ENCODE measurements at places on chromosomes 5 and 9. TPM values are rescaled to one million over a fixed set of nuclear protein-coding genes. Genes with fewer than 3 reads are reported as not detected.

- H3K27me3 ChIP-seq = no peaks in the 10 kb centered on the region
- H3K4me1 ChIP-seq = peaks cover 13% of the 10 kb centered on the region
Measured at GRCh38 chr5:93407454-93407853, 173.6 kb downstream of the NR2F1-AS1 start.

SPATA31D4 gene
- not detected for total RNA-seq

DNA sequence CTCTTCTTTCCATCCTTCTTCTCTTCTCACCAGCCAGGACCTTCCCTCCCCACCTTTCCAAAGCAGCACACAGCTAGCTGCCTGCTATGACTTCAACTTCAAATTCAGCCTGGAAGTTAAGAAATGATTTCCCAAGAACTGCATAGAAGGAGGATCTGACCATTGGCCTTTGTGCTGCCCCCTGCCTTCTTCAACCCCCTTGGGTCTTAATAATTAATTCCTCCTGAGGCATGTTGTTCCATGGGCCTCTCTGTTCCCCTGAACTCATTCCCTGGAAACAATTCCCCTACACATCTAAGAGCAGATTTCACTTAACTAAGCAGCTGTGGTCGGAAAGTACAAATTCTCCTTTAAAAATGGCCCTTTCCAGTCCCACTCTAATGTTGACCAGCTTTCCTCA lies 62.4 kb downstream of the ADAMTS12 start:
- DNase-seq = no peak
- no peaks in the 10 kb centered on the region for H3K27me3 ChIP-seq
- no peak overlapping the region for H3K27ac ChIP-seq
- H3K4me1 ChIP-seq = no peaks in the 10 kb centered on the region
- no peak overlapping the region for H3K4me3 ChIP-seq
- no peaks in the 10 kb centered on the region for H3K36me3 ChIP-seq

- H3K27me3 ChIP-seq = no peaks in the 10 kb centered on the region
- no peaks in the 10 kb centered on the region for H3K36me3 ChIP-seq
- no peak for DNase-seq
- H3K27ac ChIP-seq = no peak overlapping the region
Measured at GRCh38 chr5:53557386-53557785, 3.1 kb upstream of the NDUFS4 start.

- DNase-seq = peak; percentile 51
- no peak overlapping the region for H3K4me3 ChIP-seq
- no peaks in the 10 kb centered on the region for H3K27me3 ChIP-seq
Measured at GRCh38 chr5:159415301-159415937, 85.1 kb upstream of the IL12B start.

C9 gene
- not detected for total RNA-seq

GRCh38 chr9:93100276-93100636 lies 4.2 kb downstream of the CARD19 start:
- H3K4me1 ChIP-seq = peaks cover 39% of the 10 kb centered on the region
- no peaks in the 10 kb centered on the region for H3K36me3 ChIP-seq
- H3K27me3 ChIP-seq = no peaks in the 10 kb centered on the region
- H3K27ac ChIP-seq = no peak overlapping the region
- DNase-seq = no peak
- no peak overlapping the region for H3K4me3 ChIP-seq

ISL1 gene
- total RNA-seq = 7.7 TPM

GALNT12 gene
- total RNA-seq = 126 TPM

FCN2 gene
- total RNA-seq = not detected

DNA sequence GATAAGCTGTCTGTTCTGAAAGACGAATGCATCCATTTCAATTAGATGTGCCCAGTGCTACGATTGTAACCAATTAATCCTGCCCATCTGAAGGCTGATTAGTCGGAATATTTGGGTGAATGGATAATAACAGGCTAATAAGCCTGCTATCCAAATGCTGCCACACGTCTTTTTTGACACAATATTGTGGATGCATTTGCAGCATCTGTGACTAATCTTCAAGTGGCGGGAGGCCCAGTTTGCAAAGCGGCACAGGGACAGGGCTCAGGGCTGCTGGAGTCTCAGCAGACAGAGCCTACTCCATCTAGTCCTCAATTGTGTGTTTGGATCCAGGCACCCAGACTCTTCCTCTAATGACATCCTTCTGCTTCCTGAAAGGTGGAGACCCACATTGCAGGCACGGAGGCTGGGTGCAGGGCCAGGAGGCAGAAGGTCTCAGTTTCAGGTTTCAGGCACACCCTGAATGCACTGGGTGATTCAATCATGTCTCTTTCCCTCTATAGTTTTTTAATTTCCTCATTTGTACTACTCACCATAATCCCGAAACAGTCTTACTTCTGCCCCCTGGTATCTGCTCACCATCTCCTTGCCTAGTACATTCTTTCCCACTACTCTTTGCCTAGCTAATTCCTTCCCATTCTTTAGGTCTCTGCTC lies 169.6 kb downstream of the ASTN2 start:
- no peaks in the 10 kb centered on the region for H3K36me3 ChIP-seq
- no peak overlapping the region for H3K4me3 ChIP-seq
- DNase-seq = no peak
- H3K27me3 ChIP-seq = no peaks in the 10 kb centered on the region
- no peaks in the 10 kb centered on the region for H3K4me1 ChIP-seq

GRCh38 chr9:110112792-110113191 lies 95.2 kb downstream of the C9orf152 start:
- H3K27ac ChIP-seq = no peak overlapping the region
- peaks cover 22% of the 10 kb centered on the region for H3K4me1 ChIP-seq
- no peaks in the 10 kb centered on the region for H3K27me3 ChIP-seq
- H3K36me3 ChIP-seq = no peaks in the 10 kb centered on the region
- no peak overlapping the region for H3K4me3 ChIP-seq

DNA sequence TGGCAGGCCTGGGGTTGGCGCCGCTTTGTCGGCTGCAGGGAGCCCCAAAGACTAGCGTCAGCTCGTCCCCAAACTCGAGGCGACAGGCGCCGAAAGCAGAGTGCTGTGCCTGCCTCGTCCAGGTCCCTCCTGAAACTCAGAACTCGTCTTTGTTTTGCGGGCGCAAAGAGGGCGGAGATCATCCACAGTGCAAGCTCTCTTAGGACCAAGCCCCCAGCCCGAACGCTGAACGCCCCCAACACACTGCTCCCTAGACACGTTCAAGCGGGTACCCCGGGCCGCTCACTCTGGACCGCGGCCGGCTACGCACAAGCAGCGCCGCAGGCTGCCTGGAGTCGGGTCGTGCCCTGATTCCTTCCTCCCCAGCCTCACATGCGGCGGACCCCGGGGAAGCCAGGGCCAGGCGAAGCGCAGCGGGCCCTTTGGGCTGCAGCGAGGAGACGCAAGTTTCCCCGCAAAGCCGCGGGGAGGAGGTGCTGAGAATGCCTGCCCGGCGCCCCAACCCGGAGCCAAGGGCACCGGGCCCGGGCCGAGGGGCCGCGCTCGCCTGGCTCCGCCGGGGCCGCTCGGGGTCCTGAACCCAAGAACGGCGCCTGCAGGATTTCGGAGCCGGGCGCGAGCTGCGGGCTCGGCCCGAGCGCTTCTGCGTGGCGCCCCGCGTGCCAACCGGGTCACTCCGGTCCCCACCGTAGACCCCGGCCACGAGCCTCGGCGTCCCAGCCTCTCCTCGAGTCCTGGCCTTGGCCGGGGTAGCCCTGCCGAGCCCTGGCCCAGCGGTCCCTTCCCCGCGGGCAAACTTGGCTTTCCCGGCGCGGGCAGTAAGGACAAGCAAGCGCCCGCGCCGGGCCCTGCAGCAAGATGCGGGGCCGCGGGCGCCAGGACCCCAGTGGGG lies 738 bp downstream of the FSTL4 start:
- no peaks in the 10 kb centered on the region for H3K36me3 ChIP-seq
- H3K27ac ChIP-seq = no peak overlapping the region

DNA sequence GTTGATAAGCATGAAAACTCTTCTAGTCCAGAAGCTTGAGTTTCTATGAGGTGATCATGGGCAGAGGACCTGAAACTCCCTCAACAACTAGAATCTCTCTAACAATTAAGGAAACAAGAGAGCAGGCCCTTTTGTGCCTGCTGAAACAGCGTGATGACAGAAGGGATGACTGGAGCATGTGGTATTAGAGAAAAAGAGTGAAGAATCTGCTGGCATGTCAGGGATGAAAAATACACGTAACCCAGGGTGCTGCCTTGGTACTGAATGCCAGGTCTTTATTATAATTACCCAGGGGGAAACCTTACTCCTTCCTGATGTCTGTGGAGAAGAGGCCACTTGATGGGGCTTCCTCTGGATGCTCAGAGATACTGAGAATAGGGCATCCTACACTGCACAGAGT lies 167.8 kb downstream of the CRB2 start:
- H3K36me3 ChIP-seq = no peaks in the 10 kb centered on the region
- no peak overlapping the region for H3K4me3 ChIP-seq
- no peaks in the 10 kb centered on the region for H3K27me3 ChIP-seq
- H3K27ac ChIP-seq = no peak overlapping the region

DNA sequence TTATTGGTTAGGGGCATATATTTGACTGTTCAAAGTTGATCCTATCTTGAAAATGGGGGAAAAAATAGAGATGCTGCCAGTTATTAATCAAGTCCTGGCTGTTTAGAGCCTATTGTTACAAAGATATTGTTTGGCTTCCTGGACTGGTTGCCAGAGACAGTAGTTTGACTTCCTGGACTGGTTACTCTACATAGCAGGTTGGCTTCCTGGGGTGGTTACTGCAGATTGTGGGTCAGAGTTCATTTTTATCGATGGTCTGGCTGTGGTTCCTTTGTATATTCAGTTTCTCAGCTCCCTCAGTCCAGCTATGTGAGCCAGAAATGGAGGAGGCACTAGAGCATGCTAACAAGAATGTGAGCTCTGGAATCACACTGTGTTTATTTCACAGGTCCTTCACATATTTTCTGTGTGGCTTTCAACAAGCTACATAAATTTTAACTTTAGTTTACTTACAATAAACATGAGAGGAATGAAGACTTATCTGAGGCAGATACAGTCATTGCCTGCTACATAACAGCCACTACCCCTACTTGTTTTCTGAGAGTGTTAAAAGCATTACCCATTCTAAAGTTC lies 137.6 kb downstream of the TRPM3 start:
- no peaks in the 10 kb centered on the region for H3K36me3 ChIP-seq
- H3K4me1 ChIP-seq = no peaks in the 10 kb centered on the region
- DNase-seq = no peak
- H3K4me3 ChIP-seq = no peak overlapping the region

PRR16 gene
- total RNA-seq = 10.3 TPM

DNA sequence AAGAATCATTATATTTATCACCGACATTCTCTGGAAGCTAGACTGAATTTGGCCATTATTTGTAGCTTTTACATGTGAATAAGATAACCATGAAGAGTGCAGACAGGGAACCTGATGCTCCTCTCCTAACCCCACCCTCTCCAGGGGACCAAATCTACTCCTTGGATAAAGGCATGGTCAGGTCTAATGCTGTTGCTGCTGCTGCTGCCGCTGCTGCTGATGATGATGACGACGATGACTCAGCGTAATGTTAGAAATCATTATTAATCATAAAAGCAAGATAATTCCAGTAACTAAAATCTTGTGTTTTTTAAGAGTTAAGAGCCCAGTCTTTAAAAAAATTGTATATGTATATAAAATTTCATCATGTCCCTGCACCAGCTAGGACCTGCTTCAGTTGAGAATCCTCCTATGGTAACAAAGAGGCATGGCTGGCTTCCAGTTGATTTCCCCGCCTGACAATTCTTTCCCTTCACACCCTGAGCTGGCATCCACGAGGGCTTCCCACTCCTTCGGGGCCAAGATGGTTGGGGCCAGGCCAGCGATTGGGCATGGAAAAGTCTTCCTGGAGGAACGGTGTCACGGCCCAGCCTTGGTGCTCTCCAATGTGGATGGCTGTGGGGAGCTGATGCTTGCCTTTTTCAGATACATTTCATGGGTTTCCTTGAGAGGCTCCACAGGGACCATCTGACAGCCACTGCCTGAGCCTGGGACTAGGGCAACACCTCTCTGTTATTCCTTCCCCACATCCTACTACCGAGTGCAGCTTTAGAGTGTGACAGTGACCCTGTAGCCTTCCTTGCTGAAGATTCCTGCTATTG lies 400.0 kb downstream of the CTNND2 start:
- H3K27me3 ChIP-seq = no peaks in the 10 kb centered on the region
- no peak for DNase-seq
- no peaks in the 10 kb centered on the region for H3K36me3 ChIP-seq
- H3K4me1 ChIP-seq = no peaks in the 10 kb centered on the region

SLC27A6 gene
- total RNA-seq = 2.8 TPM

DNA sequence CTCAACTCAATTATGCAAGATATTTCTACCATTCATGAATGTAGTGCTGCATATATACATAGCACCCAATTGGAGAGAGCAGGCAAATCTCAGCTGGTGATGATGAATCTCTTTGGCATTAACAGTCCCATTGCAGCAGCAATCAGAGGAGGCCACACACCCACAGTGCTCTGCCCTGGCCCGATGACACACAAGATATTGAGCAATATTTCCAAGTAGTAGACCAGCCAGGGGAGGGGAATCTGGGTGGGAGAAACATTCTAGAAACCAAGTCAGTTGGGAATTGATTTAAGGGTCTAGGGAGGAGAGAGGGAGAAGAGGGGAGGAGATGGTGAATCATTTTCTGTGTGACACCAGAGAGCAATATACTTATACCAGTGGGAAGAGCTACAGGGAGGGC lies 14.9 kb upstream of the C5orf63 start:
- no peak overlapping the region for H3K27ac ChIP-seq
- no peak overlapping the region for H3K4me3 ChIP-seq
- H3K27me3 ChIP-seq = no peaks in the 10 kb centered on the region

GRCh38 chr9:115353681-115354080 lies 235.7 kb upstream of the TNC start:
- no peak for DNase-seq
- H3K27me3 ChIP-seq = no peaks in the 10 kb centered on the region
- no peaks in the 10 kb centered on the region for H3K4me1 ChIP-seq
- H3K36me3 ChIP-seq = no peaks in the 10 kb centered on the region
- H3K27ac ChIP-seq = no peak overlapping the region
- H3K4me3 ChIP-seq = no peak overlapping the region

SMC2 gene
- total RNA-seq = 11.0 TPM

GRCh38 chr9:14256588-14256987 lies 57.4 kb downstream of the NFIB start:
- H3K4me1 ChIP-seq = peaks cover 61% of the 10 kb centered on the region
- H3K27me3 ChIP-seq = no peaks in the 10 kb centered on the region
- peak overlapping the region; percentile 44 for H3K27ac ChIP-seq
- H3K36me3 ChIP-seq = no peaks in the 10 kb centered on the region

PRDM9 gene
- not detected for total RNA-seq

GRCh38 chr5:94632024-94632423 lies 13.6 kb downstream of the SLF1 start:
- H3K36me3 ChIP-seq = peaks cover 32% of the 10 kb centered on the region
- H3K27ac ChIP-seq = no peak overlapping the region
- DNase-seq = no peak
- H3K4me3 ChIP-seq = no peak overlapping the region

GRCh38 chr9:130246126-130246525 lies 19.4 kb upstream of the HMCN2 start:
- no peaks in the 10 kb centered on the region for H3K36me3 ChIP-seq
- H3K4me1 ChIP-seq = peaks cover 11% of the 10 kb centered on the region
- H3K27me3 ChIP-seq = no peaks in the 10 kb centered on the region
- H3K27ac ChIP-seq = no peak overlapping the region
- no peak overlapping the region for H3K4me3 ChIP-seq

GRCh38 chr5:91118796-91119195 lies 264.3 kb downstream of the ARRDC3 start:
- no peaks in the 10 kb centered on the region for H3K36me3 ChIP-seq
- H3K27ac ChIP-seq = peak overlapping the region; percentile 69
- peaks cover 8% of the 10 kb centered on the region for H3K4me1 ChIP-seq
- no peak for DNase-seq
